NCI-H1417 (cell line): ENCODE measurements at places on chromosomes 6 and 20.
A peak's percentile ranks its signal among the peaks of the same experiment; 100 is the strongest.

DNA sequence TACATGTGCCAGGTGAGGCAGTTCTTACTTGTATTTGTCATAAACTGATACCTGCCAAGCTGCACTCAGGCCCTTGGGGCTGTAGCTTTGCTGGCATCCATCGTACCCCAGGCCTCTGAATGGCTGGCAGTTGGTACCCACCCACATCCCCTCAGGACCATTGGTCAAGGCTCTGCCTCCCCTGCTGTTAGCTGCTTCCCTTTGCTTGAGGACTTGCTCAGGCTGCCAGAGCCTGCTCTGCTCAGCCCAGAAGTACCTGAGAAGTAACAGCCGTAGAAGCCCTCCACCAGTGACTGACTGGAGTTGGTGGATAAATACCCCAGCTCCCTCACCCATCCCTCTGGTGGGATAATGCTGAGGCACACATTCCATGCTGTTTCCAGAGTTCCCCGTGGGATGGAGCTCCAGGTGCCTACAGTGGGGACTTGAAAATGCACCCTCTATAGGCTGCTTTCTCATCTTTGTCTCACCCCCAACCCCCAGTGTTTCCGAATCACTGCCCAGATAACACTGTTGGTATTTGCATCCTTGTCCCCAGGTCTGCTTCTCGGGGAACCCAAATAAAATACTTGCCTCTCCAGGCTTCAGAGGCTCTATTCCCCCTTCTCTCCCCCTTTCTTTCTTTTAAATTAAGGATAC, 7.3 kb downstream of the EBF4 start:
- no peak for DNase-seq

DNA sequence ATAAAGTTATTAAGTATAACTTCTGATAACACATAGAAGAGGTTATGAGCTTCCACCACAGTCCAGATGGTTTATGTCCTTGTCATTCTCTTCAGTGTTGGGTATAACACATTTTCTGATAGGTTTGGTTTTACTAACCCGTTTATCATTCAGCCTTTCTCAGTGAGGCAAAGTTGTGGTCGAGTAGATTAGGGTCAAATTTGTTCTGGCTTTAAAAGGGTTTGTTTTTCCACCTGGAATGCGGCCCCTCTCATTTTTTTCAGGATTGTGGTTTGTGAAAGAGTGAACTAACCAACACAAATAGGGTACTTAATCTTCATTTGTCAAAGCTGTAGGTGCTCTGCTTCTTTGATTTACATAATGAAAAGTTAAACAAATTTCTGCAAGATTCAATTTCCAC, 204.2 kb upstream of the ASCC3 start:
- DNase-seq, result no peak

- no peak for DNase-seq
Observed at GRCh38 chr6:39197521-39197920, 31.8 kb downstream of the KCNK5 start.

DNA sequence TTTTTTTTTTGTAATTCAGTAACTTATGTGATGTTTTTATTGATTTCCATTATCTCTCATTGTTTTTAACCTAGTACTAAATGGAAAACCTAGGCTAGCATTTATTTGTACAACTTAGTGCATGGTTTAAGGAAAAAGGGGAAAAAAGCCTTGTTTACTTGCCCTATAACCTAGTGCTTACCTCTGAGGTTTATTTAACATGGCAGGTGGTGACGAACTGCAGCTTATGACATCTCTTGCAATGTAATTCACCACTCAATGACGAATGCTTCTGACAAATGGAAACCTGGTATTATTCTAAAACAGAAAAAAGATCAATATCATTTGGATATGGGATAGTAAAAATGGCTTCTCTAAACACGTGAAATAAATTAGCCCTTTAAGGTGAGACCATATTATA, 618.6 kb upstream of the FLRT3 start:
- no peak for DNase-seq

DNA sequence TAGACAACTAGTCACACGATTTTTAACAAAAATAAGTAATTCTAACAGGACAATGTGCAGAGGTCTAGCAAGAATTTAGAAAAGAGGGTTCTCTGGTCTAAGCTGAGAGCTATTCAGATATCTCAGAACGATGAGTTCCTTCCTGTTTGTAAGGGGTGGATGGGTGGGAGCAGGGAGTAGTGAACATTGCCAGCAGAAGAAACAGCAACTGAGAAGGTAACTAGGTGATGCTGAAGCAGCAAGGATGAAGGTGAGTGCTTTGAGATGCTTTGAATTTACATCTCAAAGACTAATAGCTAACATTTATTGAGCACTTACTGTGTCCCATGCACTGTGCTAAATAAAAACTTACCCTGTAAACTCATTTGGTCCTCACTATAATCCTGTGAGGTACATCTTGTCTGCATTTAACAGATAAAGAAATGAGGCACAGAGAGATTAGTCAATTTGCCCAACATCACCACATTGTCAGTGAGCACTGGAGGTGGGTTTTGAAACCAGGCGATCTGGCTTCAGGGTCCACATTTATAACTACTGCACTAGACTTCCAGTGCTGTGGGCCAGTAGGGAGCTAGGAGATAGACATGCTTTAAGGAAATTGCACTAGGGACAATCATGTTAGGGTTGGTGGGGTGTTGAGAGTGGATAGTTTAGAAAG, 15.7 kb downstream of the BRD2 start:
- DNase-seq, result no peak

DNA sequence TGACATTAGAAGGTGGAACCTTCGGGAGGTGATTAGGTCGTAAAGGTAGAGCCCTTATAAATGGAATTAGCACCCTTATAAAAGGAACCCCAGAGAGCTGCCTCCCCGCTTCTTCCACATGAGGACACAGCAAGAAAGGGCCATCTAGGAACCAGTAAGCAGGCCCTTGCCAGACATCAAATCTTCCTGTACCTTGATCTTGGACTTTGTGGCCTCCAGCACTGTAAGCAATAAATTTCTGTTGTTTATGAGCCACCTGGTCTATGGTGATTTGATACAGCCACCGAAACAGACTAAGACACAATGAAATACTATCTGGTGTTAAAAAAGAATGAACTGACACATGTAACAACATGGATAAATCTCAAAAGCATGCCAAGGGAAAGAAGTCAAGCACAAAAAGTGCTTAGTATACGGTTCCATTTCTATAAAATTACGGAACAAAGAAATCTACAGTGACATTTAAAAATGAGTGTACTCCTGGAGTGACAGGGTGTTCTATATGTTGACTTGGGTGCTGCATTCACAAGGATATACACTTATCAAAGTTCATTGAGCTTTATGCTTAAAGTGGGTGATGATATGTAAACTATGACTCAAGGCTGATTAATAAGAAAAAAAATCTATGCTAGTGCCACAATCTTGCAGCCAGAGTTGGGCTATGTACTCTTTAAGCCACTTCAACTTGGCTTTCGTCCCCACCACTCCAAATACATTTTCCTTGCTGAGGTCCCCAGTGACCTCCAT, 18.4 kb downstream of the SERPINB1 start:
- DNase-seq, result no peak

DNA sequence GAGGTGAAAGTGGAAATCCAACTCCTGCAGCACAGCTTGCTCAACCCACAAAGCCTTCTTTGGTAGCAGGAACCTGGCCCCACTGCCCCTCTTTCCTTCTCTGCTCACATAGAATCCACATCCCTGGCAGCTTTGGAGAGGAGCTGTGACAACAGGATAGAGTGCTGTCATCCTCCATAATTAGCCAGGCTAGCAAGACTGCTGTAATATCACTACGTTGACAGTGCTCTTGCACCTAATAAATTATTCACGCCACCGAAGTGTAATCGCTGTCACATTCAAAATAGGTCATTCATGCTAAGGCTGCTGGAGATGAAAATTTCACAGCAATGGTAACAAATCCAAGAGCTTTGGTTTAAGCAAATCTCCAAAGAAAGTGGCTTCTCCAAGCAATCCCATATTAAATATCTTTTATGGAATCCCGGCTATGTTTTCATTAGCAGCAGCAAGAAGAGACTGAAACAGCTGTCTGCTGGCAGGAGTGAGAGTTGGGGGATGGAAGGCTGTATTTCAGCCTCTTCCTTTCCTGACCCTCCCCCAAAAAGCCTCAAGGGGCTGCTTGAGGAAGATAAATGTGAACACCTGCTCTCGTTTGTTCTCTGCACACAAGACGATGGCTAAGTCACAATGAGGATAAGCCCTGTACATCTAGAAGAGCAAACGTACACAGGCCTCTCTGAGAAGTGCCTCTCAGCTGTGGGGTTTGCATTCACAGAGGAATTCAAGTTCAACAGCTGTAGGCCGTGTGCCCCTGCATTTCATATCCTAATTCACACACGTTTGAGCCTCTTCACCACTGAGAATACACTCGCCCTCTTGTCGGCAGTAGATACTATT, 16.5 kb downstream of the RIPOR2 start:
- peak; percentile 94 for DNase-seq

DNA sequence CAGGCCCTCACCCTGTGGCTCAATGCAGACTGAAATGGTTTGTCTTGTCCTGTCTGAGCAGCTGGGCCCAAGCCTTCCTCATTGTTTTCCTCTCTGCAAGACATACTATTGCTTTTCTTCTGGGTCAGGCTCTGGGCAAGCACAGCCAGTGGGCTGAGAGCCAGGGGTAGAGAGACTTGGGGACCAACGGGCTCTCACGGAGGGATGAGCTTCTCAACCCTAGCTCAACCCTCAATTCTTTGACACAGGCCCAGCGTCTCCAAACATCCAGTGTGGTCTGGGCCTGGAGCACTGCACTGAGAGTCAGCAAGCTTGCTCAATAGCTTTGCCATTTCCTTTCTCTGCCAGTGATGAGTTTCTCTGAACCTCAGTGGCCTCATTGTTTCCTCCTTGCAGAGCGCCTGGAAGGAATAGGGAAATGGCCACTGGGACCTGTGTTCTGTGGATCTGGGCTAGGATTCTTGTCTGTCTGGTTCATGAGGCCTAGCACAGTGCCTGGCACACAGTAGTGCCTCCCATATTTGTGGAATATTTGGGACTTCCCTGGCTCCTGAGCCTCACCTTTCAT, 9.3 kb downstream of the ANGPT4 start:
- no peak for DNase-seq

- no peak for DNase-seq
Observed at GRCh38 chr6:12941422-12941821, 224.9 kb downstream of the PHACTR1 start.

DNA sequence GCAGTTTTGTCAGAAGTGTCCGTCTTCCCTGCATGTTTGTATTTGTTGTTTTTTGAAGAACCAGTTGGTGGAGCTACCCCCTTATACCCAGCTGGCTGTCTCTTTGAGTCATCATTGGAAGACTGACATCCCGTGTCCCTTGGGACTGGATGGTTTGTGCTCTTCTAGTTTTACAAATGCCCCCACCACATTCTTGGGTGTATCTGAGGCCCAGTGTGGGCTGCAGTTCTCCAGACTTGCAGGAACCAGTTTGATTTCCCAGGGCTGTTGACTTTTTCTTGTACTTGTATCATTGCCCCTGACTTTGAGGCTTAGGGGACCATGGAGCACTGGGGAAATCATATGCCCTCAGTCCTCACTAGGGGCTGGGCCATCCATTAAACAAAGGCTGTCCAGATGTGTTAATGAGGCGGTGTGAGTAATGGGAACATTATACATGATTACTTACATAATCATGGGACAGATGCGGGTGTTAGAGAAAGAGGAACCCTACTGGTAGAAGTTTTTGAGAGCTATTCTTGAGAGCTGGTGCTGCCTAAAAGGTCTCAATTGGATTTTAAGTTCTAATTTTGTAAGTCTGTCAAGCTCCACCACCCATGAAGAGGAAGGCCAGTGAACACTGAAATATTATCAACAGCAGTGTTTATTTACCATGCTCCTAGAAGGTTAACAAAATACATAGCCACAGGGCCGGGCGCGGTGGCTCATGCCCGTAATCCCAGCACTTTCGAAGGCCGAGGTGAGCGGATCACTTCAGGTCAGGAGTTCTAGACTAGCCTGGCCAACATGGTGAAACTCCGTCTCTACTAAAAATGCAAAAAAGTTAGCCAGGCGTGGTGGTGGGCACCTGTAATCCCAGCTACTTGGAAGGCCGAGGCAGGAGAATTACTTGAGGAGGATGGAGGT, 8.5 kb downstream of the JARID2 start:
- DNase-seq, result peak; percentile 34

DNA sequence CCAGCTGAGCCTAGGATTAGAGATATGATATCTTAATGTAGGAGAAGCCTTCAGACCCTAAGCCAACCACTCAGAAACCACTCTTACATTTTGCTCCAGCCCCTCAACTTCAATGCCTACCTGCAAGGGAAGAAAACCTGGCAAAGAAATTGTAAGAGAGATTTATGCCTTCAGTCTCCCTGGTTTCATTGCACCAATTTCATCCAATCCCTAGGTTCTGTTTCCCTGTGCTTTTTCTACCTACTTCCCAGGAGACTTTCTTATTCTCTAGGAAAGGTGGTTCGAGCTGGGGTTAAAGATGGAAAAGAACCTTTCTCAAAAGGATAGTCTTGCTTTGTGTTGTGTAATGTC, 1.1 kb upstream of the TCF21 start:
- DNase-seq, result no peak

GRCh38 chr6:10441004-10441654, 26.3 kb upstream of the TFAP2A start:
- no peak for DNase-seq

DNA sequence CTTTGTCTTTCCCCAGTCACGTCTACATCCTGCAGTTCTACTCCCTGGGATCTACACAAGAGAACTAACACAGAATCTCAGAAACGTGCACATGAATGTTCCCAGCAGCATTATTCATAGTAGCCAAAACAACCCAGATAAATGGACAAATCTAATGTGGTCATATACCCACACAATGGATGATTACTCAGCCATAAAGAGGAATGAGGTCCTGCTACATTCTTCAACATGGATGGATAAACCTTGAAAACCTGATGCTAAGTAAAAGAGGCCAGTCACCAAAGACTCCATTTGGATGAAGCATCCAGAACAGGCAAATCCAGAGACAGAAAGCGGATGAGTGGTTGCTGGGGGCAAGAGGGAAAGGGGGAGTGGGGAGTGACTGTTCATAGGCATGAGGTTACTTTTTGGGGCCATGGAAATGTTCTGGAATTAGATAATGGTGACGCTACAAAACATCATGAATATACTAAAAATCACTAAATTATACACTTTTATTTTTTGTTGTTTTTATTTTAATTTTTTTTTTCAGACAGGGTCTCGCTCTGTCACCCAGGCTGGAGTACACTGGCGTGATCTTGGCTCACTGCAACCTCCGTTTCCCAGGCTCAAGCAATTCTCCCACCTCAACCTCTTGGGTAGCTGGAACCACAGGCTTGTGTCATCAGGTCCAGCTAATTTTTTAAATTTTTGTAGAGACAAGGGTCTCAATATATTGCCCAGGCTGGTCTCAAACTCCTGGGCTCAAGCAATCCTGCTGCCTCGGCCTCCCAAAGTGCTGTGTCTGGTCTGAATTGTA, 50.8 kb upstream of the DSN1 start:
- no peak for DNase-seq
